Aorta (tissue), 5 donors: ENCODE measurements at places on chromosomes 5 and 9.

DNA sequence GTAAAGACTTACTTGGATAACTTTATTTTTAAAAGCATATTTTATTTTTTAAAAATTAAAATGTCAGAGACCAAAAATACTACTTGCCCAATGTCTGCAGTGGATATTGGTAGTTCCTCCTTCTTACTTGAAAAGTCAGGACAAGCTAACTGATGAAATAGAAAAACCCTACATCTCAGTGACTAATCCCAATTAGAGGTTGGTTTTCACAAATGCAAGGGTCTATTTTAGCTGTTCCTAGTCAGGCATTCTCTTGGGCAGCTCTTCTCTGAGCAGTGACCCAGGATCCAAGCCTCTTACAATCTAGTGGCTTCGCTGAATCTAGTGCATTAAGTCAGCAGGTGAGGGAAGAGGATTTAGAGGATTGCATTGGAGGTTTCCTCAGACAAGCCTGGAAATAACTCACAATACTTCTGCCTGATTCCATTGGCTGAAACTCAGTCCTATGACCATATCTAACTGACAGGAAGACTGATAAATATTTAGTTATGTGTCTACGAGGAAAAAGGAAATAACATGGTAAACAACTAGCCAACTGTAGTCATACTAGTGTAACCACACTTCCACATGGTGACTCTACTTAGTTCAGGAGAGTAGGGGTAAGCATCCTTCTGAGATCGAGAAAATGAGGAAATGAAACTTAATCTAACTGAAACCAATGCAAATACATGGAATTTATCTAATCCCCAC, 34.2 kb upstream of the MIER3 start:
- no peak for DNase-seq

GRCh38 chr9:116198344-116198743, 44.8 kb downstream of the PAPPA start:
- no peak for DNase-seq

DNA sequence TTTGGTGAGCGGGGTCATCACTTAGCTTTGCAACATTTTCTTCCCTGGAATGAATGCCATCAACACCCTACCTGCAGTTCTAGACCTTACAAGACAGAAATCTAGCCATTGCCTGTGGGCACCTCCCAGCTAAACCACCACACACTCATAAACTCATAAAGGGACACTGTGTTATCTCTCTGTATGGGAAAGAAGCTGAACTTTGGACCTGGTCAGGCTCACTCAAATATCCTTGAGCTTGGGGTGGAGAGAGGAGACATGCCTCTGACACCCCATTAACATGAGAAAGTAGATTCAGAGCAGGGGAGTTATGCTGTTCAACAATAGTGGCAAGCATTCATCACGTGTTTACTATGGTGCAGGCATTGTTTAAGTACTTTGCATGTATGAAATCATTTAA, 205.6 kb downstream of the ZNF462 start:
- DNase-seq: no peak

- no peak for DNase-seq
Measured at GRCh38 chr5:178869577-178869976, 9.8 kb downstream of the ZNF354B start.
